ENCODE measurements at places on chromosomes 4 and X. TPM values are rescaled to one million over a fixed set of nuclear protein-coding genes. Genes with fewer than 3 reads are reported as not detected.

Gene PPP4R3C
- polyA plus RNA-seq, result not detected

Gene NHSL2
- polyA plus RNA-seq, result 8.2 TPM

Gene AKAP4
- 1.0 TPM for polyA plus RNA-seq

Gene IL2RG
- 1.8 TPM for polyA plus RNA-seq

Gene CT45A5
- polyA plus RNA-seq, result 0.31 TPM

Gene NPNT
- 143 TPM for polyA plus RNA-seq

Gene ZNF718
- 4.1 TPM for polyA plus RNA-seq

Gene ANKRD50
- polyA plus RNA-seq, result 65.3 TPM

Gene MID1
- 16.4 TPM for polyA plus RNA-seq

Gene PRSS12
- 3.9 TPM for polyA plus RNA-seq

Gene MCF2
- polyA plus RNA-seq, result 0.09 TPM

Gene GPC4
- 98.8 TPM for polyA plus RNA-seq

Gene GRIA3
- 1.7 TPM for polyA plus RNA-seq

Gene AFF2
- polyA plus RNA-seq, result 1.0 TPM

Gene PSAPL1
- polyA plus RNA-seq, result not detected

GRCh38 chr4:158578476-158578875 lies 56.8 kb downstream of the RXFP1 start:
- no peak for DNase-seq

GRCh38 chr4:52914051-52914605 lies 52.0 kb downstream of the RASL11B start:
- DNase-seq, result no peak

DNA sequence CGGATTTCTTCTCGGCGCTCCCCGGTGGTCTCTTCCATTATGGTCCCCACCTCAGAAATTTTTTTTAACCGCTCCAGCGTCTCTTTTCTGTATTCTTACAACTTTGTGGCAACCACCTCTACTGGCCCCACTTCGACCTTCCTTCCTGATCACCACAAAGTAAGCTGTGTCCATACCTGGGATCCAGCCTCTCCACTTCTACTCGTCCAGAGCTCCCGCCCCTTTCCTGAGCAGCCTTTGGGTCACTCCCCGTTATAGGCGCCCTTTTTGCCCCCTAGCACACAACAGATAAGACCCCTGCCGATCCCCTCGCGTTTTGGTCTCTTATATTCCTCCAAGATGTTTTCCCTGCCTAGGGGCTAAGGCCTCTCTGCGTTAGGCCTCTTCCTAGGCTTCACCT lies 557 bp downstream of the PIGG start:
- DNase-seq, result no peak

GRCh38 chr4:26851129-26851528 lies 9.5 kb upstream of the STIM2 start:
- DNase-seq, result no peak

GRCh38 chr4:107757864-107758476 lies 37.9 kb upstream of the PAPSS1 start:
- DNase-seq, result no peak

- DNase-seq, result no peak
Observed at GRCh38 chr4:20859097-20859781, 159.0 kb downstream of the PACRGL start.

DNA sequence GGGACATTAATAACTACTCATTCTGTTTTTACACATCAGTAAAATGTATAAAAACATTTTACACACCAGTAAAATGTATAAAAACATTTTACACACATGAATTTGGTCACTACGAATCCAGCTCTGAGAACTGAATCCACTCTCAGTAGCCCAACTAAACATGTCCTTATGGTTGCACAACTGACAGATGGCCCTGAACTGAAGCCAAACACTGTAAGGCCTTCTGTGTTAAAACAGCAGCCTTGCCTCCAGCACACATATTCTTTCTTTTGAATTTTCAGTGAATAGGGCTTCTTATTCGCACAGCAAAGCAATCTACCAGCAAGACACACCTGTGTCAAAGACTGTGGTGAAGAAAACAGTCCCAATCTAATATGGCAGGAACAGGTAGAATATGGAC lies 169.9 kb upstream of the FMR1 start:
- DNase-seq, result peak; percentile 3

DNA sequence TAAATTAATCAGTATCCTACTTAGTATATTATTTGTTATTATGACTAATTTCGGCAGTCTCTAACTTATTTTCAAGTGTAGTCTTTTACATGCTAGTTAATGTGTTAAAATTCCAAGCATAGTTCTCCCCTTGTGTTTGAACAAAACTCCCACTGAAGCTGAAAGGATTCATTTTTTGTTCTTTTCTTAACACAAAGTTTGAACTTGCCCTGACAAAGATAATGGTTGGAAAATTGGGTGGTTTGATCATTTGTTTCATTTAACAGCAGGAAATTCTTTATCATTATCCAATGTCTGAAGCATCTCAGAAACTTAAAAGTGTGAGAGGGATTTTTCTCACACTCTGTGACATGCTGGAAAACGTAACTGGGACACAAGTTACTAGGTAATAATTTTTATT lies 36.0 kb downstream of the INTU start:
- DNase-seq, result no peak

GRCh38 chrX:154505734-154506133 lies 10.3 kb downstream of the FAM3A start:
- DNase-seq, result no peak

DNA sequence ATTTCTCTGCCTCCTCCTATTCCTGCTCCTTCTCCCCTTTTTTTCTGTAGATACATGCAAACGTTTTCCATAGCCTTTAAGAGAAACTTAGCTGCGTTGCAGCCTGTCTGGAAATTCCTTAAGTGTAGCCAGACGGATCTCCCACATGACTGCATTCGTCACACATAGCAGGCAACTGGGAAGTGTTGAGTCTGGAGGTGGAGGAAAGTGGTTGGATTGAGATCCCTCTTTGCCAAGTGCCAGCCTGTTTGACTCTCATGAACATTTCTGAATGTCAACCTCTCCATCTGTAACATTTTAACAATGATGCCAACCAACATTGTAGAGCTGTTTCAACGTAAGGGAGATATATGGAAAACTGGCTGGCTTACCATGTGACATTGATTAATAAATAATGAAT lies 45.1 kb upstream of the FAM9A start:
- no peak for DNase-seq

GRCh38 chrX:41522671-41523070 lies 75.5 kb downstream of the NYX start:
- DNase-seq, result no peak

- DNase-seq, result no peak
Observed at GRCh38 chr4:150971901-150972300, 43.2 kb downstream of the LRBA start.

DNA sequence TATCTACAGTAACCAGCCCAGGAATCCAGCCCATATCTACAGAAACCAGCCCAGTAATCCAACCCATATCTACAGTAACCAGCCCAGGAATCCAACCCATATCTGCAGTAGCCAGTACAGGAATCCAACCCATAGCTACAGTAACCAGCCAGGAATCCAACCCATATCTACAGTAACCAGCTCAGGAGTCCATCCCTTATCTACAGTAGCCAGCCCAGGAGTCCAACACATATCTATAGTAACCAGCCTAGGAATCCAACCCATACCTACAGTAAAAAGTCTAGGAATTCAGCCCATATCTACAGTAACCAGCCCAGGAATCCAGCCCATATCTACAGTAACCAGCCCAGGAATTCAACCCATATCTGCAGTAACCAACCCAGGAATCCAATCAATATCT lies 445.0 kb upstream of the BOD1L1 start:
- no peak for DNase-seq

GRCh38 chrX:71250841-71251240 lies 3.1 kb downstream of the ZMYM3 start:
- peak; percentile 2 for DNase-seq

- DNase-seq, result no peak
Observed at GRCh38 chr4:179124957-179125356, 1682.7 kb upstream of the AGA start.

DNA sequence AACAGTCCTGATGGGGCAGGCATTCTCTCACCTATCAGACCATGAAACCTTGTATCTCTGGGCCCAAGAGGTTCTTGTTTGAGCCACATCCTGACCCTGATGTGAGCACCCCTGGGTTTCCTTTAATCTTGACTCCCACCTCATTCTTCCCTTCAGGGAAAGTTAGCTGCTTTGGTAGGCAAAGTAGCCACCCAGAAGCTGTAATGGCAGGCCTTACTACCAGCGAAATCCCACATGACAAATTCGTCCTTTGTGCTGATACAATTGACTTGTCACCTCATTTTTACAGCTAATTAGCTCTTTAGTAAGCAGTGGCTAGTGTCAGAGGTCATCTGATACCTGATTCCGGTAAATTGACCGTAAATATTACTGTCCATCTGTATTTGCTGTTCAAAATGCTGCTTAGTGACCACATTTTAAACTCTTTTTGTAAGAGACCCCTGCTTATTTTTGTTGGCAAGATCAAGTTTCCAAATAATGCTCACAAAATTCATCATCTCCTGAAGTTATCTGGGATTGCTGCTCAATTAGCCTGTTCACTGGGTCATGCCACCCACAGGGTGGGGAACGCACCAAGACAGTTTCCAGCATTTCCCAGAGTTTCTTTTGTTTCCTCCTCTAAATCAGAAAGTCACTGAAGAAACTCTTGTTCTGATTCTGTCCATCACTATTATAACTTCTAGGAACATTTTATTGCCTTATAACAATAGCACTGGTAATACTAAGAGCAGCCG lies 329.7 kb downstream of the GPAT3 start:
- DNase-seq, result no peak

- DNase-seq, result no peak
Observed at GRCh38 chrX:11188664-11189063, 77.5 kb downstream of the HCCS start.

GRCh38 chr4:186882293-186882692 lies 158.6 kb upstream of the FAT1 start:
- DNase-seq, result no peak

DNA sequence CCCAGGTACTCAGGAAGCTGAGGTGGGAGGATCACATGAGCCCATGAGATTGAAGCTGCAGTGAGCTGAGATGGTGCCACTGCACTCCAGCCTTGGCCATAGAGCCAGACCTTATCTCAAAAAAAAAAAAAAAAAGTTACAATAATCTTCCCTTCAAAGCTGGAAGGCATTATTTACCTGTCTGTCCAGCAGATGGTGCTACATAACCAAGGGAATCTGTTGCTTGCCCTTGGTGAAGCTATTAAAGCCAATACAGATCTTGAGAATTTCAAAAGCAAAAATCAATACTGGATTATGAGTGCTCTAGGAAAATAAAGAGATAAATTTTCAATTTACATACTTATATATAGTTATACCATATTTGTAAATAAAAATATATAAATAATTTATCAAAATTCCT lies 25.9 kb downstream of the PKD2 start:
- peak; percentile 51 for DNase-seq

DNA sequence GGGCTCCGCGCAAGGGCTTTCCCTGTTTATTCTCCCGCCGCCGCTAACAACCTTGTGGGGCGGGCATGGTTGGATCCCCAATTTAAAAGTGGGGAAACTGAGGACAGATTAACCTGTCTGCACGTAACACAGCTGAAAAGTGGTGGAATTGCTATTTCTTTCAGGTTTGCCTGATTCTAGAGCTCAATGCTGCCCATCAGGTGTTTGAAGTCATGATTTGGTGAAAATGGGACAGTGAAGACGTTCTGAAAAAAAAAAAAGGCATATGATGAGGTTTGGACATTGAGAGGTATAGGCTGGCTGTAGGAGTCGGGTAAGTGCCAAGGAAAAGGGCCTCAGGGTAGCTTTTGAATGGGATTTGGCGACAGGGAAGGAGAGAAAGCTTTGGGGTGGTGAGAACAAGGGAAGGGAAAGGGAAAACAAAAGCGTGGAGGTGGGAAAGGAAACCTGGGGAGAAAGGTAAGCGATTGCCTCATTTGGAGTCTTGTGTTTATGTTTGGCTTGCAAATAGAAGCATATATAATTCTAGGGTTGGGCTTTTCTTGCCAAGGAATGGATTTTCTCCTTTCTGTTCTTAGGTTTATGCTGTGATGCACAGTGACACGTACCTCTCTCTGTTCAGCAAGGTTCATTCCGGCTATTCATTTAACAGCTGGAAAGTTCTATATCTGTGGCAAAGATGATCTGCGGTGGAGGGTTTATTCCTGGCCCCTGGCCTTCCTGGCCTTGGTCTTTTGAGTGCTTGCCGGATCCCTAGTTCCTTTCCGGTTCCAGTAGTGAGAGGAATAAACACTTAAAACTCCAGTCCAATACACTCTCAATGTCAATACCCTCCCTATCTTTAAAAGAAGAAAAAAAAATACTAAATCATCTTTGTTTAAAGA lies 2.4 kb upstream of the STIM2 start:
- no peak for DNase-seq

DNA sequence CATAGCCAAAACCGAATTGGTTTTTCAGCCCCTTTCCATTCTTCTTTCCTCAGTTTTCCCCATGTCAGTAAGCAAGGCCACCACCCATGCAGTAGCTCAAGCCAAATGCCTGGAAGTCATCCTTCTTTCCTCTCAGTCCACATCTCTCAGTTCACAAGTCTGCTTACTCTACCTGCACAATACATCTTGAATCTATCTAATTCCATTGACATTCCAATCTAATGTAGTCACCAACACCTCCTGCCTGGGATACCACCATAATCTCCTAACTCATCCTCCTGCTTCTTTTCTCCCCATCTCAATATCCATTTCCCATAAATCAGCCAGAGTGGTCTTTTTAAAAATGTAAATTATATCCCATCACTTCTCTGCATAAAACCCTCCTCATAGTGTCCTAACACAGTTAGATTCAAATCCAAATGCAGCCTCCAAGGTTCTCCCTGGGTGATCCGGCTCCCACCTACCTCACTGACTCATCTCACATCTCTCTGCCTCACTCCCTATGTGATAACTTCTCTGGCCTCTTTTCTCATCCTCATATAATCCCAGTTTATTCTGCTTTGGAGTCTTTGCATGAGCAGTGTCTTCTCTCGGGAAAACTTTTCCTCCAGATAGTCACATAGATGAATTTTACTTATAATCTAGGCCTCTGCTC lies 26.9 kb downstream of the KCNIP4 start:
- DNase-seq, result no peak

GRCh38 chr4:151195801-151196200 lies 81.2 kb upstream of the PRSS48 start:
- no peak for DNase-seq

- no peak for DNase-seq
Observed at GRCh38 chr4:149552601-149553000, 263.0 kb downstream of the IQCM start.

DNA sequence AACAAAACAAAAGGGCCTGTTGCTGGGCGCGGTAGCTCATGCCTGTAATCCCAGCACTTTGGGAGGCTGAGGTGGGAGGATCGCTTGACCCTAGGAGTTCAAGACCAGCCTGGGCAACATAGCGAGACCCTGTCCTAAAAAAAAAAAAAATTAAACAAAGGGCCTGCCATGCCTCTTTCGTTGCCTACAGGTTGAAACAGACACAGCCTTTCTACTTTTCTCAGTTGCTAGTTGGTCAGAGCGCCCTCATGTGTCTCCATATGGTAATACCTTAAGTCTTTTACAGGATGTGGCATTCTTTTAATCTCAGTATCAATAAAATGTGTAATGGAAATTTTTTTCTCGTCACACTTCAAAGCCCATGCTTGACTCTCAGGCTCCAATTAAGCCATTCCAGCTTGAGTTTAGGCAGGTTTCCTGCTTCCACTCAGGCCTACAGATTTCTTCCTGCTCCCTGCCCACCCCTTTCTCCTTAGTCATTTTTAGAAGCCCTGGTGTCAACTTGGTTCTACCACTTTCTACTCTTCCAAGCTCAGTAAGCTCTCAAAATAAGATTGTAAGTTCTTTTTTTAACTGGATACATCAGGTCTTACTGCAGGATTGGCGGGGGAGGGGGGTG lies 4.6 kb upstream of the SOWAHD start:
- no peak for DNase-seq

- DNase-seq, result no peak
Observed at GRCh38 chr4:95516528-95517017, 32.2 kb downstream of the UNC5C start.

- DNase-seq, result no peak
Observed at GRCh38 chrX:85941275-85941674, 106.1 kb downstream of the CHM start.

Data from hindlimb muscle (tissue), 1 donor.